ENCODE measurements at places on chromosomes 16 and 17. TPM values are rescaled to one million over a fixed set of nuclear protein-coding genes. Genes with fewer than 3 reads are reported as not detected.

SLC4A1 gene
- total RNA-seq = 0.16 TPM

INCA1 gene
- 1.0 TPM for total RNA-seq

GRCh38 chr17:35934760-35935159 is 4.2 kb upstream of the RDM1 start:
- DNase-seq = no peak

SLC6A2 gene
- total RNA-seq = not detected

TP53TG3C gene
- total RNA-seq = not detected

IRF8 gene
- 41.6 TPM for total RNA-seq

GRCh38 chr16:3070608-3071111 is 5.2 kb downstream of the IL32 start:
- no peak for DNase-seq
